ENCODE measurements at places on chromosomes 12 and 14.

DNA sequence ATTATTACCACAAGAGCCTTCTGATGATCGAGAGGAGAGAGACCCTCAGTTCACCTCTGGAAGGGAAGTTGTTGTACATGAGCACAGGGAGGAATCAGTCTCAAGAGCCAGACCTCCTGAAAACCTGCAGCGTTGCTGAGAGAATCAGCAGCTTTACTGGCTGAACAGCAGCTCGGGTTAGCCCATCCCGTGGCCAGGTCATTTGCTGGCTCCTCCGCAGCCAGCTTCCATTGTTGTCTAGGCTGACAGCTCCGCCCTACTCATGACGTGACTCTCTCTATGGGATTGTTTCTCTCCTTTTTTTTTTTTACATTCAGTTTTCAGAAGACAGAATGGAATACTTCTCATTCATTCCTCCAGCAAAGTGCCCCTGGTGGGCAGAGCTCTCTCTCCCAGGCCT lies 69.9 kb downstream of the TGFB3 start:
- DNase-seq: no peak

DNA sequence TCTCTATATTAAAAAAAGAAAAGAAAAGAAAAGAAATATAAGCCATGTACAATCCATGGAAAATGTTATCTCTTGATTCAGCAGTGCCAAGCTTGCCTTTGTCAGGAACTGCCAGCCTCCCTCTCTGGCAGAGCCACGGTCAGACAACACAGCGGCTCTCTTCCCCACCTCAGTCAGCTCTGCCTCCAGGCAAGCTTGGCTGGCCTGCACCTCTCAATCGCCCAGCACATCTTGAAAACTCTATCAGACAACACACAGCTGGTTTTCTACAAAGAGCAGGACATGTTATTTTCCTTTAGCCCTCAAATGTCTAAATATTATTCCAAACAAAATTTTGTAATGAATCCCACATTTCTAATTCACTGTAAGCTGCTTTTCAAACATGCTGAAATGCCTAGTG lies 20.0 kb upstream of the GCH1 start:
- DNase-seq: no peak

- no peak for DNase-seq
These were observed 37.7 kb downstream of the PPFIBP1 start for GRCh38 chr12:27561535-27562350.

- DNase-seq: peak; percentile 24
These were observed 143.1 kb downstream of the PRIMA1 start for GRCh38 chr14:93645200-93645599.

DNA sequence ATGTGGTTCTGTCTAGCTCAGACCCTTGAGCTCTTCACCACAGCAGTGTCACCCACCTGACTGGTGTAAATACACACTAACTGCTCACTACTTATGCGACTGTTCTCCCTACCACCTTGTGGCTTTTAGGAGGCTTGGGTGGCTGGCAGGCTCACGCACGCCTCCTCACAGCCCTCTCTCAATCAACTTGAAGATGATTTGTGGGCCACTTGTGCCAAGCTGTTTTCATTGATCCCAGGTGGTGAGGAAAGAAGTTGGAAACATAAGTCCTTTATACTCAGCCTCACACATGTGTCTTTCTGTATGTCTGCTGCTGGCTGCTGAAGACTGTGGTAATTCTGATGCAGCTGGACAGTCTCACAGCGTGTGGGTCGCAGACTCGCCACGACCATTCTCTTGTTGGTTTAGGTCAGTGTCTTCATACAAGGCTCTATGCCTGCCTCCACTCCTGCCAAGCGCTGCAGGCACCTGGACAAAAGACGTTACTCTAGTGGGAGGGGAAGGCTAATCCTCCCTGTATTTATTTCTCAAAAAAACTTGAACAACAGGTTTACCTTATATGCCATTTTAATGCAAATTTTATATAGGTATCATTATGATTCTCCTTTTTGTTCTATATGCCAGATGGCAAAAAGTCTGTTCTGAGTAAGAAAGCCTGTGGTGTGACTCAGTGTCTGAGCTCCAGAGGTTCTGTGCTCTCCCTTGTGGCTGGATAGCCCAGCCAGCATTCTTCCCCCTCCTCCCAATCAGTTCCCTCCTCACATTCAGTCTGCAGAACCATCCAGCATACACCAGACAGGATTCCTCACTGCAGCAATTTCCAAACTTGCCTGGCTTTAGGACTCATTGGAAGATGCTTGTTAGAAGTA lies 115.6 kb downstream of the DIP2B start:
- DNase-seq: no peak

- DNase-seq: peak; percentile 79
These were observed 723 bp downstream of the NFKBIA start for GRCh38 chr14:35403603-35404448.

DNA sequence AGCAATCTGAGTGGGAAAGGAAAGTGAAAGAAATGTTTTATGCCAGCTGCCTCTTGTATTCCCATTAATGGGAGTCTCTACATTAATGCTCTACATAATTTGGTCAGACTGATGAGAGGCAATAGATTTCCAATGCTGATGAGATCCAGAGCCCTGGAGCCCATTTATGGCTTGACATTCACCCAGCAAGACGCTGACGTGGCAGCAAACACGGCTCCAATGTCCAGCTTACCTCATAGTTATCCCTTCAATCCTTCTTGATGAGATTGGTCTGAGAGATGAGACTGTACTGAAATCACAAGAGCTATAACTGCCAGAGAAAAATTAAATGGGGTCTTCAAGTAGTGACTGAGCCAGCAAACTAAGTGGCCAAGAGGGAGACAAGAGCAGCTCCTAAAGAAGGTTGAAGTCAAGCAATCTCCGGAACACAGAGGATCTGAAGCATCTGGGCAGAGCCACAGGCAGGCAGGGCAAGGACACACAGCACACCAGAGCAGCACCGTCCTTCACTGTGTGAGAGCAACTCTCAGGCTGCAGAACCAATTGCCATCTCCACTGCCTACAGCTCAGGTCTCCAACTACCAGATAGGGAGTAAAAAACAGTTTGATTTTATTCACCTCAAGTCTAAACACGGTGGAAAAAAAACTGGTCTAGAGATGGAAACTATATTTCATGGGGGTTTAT lies 7.3 kb upstream of the MYO1A start:
- DNase-seq: no peak

DNA sequence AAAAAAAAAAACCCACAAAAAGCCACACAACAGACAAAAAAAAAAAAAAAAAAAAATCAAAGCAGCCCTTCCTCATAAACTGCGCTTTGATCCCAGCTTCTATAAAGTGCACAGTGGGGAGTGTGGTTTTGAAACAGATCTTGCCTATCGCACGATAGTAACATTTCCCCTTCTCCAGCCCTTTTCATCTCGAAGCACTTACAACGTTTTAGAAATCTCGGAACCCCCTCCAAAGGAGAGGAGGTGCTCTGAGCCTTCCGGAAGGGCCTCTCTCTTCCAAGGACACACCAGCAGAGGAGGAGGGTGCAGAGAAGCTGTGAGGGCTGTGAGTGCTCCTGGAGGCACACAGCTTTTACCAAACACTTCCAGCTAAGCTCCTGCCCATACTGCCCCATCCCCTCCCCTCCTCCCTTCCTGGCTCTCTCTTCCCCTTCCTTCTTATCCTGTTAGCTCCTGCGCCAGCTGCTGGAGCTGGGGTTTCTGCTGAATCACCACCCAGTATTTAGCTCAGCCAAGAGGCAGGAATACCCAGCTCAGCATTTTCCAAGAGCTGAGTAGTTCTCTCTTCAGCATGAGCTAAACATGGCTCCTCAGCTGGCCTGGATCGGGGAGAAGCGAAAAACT lies 28.4 kb downstream of the SLC7A8 start:
- DNase-seq: no peak

GRCh38 chr12:84843593-84844144 lies 68.9 kb downstream of the SLC6A15 start:
- no peak for DNase-seq

DNA sequence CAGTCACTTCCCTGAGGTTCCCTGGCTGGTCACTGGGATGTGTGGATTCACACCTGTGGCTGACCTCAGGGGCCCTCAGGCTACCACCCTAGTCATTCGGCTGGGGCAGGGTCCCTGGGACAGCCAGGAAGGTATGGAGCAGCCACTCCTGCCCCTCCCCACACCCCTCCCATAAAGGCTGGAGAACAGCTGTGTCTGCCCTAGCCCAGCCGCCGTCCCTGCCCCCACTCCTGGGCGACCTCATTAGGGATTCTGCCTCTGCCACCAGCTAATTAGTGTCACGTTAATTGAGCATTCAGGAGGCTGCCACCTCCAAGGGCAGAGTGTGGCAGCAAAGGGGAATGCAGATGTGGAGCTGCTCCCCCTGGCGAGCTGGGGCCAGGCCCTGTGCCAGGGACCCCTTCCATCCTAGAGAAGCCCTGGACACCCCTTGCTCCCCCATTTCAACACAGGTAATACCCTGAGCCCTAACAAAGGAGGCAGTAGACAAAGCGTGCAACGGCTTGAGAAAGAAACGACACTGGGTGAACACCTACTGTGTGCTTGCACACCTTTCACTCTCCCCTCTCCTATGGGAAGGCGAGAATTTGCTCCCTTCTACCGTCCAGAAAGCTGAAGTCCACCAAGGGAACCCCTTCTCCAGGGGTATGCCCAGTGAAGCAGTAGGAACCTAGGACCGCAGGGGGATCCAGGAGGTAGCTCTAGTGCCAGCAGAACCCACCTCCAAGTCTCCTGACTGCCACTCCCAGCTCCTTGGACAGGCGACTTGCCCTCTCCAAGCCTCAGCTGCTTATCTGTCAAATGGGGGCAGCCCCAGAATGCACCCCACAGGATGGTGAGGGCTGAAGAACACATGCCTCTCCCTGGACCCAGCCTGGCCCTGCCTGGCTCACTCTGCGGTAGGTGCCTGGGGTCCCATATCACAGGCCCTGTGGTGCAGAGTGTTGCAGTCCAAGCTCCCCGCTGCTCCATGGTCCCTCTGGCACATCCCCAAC lies 45.1 kb downstream of the FAM222A start:
- DNase-seq: no peak

DNA sequence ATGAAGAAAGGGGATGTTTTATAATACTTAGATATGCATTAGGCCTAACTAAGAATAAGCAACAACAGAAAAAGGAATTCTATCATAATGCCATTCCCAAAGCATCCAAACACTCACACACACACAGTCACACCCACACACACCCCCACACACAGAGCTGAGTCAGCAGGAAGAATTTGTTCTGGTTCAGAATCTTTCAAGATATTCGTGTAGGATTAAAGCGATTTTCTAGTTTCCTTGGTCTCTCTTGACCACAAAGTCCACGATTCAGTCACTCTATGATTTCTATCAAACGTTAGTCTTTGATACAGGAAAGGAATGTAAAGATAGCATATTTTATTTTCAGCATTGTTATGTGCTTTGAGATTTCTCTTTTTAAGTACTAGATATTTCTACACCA lies 382.6 kb upstream of the DCN start:
- DNase-seq: no peak

- DNase-seq: no peak
These were observed 161.8 kb downstream of the SRGAP1 start for GRCh38 chr12:64006211-64006825.

- no peak for DNase-seq
These were observed 121.7 kb downstream of the ZNF664 start for GRCh38 chr12:124094733-124095132.

DNA sequence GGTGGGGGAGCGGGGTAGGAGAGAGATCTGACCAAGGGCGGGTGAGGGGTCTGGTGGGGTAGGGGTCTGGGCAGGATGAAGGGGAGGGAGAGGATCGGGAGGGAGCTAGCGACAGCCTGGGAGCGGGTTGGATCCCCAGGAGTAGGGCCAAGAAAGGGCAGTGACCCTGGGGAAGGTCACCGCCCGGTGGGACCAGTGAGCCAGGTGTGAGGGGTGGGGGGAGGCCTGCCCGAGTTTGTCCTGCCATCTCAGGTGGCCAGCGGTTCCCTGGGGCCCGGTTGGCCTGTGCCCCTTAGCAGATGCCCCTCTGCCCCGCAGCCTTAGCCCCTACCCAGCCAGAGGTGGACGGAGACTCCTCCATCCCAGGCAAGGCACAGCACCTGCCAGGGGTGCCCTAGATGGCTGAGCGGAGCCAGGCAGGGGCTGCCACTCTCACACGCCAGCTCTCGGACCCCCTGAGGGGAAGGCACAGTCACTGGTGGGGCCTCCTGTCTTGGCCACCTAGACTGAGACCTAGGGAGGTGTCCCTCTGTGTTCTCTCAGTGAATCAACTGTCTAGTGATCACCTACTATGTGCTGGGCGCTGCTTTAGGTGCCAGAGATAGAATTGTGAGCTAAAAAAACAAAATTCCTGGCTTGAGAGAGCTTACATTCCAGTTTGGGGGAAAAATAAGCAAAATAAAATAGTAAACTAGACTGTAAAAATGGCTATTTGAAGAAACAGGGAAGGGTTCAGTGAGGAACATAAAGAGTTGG lies 629 bp upstream of the TTC7B start:
- no peak for DNase-seq

- no peak for DNase-seq
These were observed 6.3 kb downstream of the OTX2 start for GRCh38 chr14:56803816-56804535.

DNA sequence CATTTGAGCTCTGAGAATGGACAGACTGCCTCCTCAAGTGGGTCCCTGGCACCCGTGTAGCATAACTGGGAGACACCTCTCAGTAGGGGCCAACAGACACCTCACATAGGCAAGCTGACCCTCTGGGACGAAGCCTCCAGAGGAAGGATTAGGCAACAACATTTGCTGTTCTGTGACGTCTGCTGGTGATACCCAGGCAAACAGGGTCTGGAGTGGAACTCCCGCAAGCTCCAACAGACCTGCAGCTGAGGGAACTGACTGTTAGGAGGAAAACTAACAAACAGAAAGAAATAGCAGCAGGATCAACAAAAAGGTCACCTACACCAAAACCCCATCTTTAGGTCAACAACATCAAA lies 69.6 kb downstream of the CEP83 start:
- no peak for DNase-seq

DNA sequence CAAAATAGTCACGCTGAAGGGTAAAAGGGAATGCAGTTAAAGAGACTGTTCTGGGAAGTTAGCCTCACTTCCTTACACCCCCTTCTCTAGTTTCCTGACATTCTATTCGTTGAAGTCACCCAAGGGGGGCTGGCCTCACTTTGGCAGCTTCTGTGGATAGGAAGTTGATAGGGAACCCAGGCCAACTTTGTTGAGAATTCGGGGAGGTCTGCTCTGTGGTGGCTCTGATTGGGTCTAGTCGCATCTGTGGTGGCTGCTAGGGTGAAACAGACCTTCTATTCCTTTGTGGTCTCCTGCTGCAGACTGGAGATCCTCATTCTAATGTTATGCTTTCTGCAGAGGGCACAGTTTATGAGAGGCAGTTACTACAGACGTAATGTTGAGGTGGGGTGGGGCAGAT lies 28.8 kb upstream of the GZMB start:
- DNase-seq: no peak

- DNase-seq: no peak
These were observed 38.5 kb downstream of the PTGER2 start for GRCh38 chr14:52352569-52352968.

DNA sequence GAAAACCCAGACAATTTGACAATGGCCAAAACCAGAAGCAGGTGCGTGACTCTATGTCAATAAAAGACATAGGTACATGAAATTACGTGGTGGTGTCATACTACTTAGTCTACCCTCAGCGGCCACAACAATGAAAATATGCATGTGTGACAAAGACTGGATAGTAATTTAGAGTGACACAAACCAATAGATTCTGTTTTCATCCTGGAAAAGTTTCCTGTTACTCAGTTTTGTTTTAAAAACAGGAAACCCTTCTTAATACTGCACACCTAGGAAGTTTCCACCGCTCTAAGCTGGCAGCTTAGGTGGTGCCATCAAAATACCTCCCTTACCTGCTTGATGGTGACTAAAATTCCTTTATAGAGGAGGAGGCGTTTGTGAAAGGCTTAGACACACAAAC lies 15.1 kb downstream of the POU6F1 start:
- DNase-seq: no peak

GRCh38 chr12:122062832-122063693 lies 15.5 kb upstream of the MLXIP start:
- no peak for DNase-seq

- DNase-seq: no peak
These were observed 337.5 kb downstream of the CCDC91 start for GRCh38 chr12:28527631-28528249.

Data from MM.1S (cell line).